ENCODE measurements at places on chromosomes 3 and 15. TPM values are rescaled to one million over a fixed set of nuclear protein-coding genes. Genes with fewer than 3 reads are reported as not detected.

Gene HRG
- 6.9 TPM for total RNA-seq

DNA sequence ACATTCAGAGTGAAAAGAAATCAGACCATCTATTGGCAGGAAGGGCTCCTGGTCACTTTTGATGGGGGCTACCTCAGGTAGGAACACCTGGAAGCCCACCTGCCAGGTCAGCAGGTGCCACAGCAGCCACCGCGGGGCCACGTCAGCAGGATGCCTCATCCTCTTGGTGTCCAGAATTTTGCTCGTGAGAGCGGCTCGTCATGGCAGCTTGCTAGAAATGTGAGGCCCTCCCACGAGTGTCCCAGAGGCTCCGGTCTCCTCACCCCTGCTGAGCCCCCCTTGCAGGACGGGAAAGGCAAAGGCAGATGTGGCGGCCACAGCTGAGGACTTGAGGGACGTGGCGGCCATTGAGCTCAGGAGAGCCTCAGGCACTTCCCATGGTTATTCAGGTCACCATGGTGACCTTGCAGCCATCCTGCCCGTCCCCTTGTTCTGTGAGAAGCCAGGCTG, 129.4 kb downstream of the LRRK1 start:
- peak; percentile 49 for DNase-seq

Gene RASGRP1
- total RNA-seq, result not detected

DNA sequence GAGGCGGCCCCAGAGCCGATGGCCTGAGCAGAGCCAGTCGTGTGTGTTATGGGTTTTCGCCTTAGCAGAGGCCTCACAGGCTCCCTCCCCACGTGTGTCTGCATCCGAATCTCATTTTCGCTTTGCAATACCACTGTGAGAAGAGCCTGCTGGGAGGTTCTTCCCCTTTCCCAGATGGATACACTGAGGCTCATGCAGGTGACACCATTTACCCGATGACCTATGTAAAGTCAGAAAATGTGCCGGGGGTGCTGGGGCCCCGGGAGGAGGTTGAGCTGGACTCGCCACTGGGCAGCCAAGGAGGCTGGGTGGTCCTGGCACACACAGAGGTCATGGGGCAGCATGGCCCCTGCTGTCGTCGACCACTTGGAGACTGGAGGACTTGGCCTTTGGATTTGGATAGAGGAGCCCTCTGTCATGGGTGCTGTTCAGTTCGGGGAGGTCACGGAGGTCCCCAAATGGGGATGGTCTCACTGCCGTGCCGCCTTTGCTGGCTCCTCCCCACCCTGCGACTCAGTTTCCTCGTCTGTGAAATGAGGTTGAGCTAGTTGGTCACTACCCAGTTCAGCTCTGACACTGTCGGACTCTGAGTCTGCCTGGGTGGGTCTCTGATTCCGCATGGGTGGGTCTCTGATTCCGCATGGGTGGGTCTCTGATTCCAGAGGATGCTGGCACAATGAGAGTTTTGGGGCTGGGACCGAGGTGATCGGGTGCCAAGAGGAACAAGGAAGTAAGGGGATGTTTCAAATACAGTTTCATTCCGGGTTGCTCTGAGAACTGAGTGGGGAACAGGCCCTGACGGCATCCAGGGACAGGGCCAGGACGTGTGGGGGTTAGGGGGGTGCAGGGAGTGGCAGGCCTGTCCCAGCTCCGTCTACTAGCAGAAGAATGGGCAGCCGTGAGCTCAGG, 23.2 kb upstream of the MUC4 start:
- DNase-seq, result no peak

DNA sequence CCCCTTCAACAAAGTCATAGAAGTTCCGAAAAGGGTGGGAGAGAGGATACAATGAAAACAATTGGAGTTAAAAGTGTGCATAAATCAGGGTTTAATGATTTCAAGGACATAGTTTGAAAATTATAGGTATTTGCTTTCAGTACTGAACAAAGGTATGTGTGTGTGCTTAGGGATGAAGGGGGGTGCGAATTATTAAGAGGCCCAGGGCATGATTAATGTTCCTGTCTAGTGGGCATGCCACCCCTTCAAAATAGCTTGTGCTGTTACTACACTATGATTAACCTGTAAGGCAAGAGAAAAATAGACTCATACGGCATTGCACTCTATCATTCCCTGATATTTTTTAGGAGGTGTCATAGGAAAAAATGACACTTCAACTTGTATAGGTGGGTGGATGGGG, 731.6 kb downstream of the NAALADL2 start:
- DNase-seq, result no peak

Gene CFAP92
- not detected for total RNA-seq

- no peak for DNase-seq
Observed at GRCh38 chr15:40054605-40054854, 15.5 kb upstream of the SRP14 start.

DNA sequence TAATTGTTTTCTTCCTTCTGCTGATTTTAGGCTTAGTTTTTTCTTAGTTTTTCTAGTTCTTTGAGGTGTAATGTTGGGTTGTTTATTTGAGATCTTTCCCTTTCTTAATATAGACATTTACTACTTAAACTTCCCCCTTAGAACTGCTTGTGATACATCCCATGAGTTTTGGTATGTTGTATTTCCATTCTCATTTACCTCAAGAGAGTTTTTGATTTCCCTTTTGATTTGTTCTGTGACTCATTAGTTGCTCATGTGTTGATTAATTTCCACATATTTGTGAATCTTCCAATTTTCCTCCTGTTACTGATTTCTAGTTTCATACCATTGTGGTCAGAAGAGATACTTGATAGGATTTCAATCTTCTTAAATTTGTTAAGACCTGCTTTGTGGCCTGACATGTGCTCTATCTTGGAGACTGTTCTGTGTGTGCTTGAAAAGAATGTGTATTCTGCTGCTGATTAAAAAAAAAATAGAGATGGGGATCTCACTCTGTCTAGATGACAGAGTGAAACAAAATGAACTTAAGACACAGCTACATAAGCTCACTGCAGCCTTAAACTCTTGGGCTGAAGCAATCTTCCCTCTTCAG, 22.3 kb downstream of the GRM2 start:
- no peak for DNase-seq

DNA sequence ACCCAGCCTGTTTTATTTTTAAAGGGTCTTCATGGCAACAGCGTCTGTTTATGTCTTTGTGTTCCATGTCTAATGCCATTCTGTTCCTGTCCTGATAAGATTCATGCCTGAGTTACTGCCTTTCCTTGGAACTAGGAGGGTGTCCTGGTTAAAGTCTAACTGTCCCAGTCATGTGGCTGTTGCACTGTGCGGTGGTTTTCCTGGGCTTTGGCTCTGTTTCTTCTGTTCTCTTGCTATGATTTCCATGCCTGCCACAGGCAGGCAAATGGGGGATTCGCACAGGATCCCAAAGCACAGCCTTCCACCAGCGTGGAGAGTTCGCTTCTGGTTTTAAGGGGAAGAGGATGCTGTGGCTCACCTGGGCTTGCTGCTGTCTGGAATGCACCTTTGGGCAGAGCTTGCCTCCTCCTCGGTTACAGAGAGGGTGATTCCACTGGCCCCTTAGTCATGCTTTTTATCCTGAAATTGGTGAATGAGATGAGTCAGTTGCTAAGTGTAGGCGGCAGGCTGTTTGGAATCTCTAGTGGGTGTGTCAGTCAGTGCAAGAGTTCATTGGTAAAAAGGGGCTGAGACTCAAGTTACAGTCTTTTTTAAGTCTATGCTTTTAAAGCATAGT, 86.8 kb downstream of the CCK start:
- DNase-seq, result peak; percentile 73

Gene GPR149
- total RNA-seq, result not detected

Gene OR4F6
- not detected for total RNA-seq

Gene ANP32A
- total RNA-seq, result 19.2 TPM

- no peak for DNase-seq
Observed at GRCh38 chr3:88336894-88337293, 187.1 kb downstream of the C3orf38 start.

Gene GOLGA8O
- not detected for total RNA-seq

- no peak for DNase-seq
Observed at GRCh38 chr15:38531509-38531908, 33.1 kb downstream of the RASGRP1 start.

GRCh38 chr3:54882129-54882833, 45.6 kb downstream of the LRTM1 start:
- no peak for DNase-seq

Gene OR5K4
- not detected for total RNA-seq

GRCh38 chr15:65081758-65082157, 5.2 kb downstream of the KBTBD13 start:
- DNase-seq, result no peak

- DNase-seq, result no peak
Observed at GRCh38 chr15:83276661-83277060, 7.8 kb downstream of the BNC1 start.
